ENCODE measurements at places on chromosomes 5 and 9.
A peak's percentile ranks its signal among the peaks of the same experiment; 100 is the strongest.

GRCh38 chr5:96822686-96823459 is 15.1 kb upstream of the ERAP1 start:
- DNase-seq = no peak

- no peak for DNase-seq
Observed at GRCh38 chr5:206927-207536, 10.9 kb downstream of the CCDC127 start.

DNA sequence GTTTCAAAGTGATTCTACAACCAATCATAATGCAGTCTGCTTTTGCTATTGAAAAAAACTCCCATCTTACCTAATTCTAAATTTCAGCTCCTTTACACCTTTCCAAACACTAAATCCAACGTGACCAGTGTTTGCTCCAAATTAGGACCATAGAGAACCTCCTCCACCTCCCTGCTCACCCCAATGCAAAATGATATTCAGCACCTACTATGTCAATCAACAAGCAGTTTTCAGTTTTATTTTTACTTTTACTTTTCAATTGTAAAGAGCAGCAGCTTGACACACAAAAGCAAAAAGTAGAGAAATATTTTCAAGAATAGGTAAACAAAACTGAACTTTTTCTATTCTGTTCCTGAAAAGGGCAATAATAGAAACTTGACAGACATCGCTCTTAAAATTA is 3.4 kb downstream of the FAM13B start:
- DNase-seq = no peak

DNA sequence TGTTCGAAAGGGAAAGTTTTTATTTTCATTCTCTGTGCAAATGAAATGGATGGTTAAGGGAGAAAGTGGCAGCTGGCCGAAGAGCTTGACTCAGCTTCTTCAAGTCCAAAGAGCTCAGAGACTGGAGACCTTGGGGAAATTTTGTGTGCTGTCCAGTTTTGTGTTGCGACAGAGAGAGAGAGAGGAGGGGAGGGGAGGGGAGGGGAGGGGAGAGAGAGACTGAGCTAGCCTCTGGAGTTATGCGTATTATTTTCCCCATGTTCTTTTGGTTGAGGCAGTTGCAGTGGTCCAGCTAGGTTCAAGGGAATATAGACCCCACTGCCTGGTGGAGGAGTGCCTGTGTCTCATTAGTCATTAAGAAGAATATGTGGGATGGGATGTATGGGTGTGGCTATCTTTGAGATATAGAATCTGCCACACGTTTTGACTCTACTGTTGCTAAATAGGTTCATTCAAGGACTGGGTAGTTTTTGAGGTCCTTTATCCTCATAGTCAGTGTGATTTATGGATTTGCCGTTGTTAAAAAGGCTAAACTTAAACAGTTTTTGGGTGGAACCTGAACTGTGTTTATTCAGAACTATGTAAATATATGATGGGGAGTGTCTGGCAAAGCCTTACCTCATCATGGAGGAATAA is 69.7 kb downstream of the ARHGAP26 start:
- no peak for DNase-seq

DNA sequence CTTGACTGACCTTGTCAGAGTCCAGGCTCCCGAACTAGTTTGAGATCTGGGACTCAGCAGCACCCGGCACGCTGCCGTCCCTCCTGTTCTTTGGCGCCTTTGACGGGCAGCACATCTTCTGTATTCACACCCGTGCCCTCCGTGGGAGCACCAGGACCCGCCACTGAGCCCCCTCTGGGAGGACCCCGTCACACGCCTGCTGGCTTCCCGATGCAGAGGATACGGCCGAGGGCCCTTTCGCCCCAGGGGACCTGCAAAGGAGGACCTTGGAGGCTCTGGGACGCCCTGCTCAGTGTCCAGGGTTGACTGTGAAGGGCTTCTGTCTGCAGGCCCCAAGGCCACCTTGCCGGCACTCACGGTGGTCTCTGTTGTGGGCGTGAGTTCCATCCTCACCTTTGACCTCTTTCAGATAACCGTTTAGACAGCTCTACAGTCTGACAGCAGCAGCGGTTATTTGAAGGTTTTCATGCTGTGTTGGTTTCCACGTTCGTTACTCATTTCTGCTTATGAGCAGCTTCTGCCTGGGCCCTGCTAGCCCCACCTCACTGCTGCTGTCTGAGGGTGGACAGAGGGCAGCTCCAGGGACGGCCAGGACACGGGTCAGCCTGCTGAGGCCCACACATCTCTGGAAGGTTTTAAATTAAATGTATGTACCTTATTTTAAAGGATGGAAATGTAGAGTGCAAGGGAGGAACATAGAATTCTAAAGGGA is 12.6 kb upstream of the EXOC3 start:
- DNase-seq = no peak

- DNase-seq = no peak
Observed at GRCh38 chr9:33241298-33241697, 1.3 kb downstream of the SPINK4 start.

GRCh38 chr9:5949103-5949699 is 58.5 kb downstream of the MLANA start:
- peak; percentile 15 for DNase-seq

DNA sequence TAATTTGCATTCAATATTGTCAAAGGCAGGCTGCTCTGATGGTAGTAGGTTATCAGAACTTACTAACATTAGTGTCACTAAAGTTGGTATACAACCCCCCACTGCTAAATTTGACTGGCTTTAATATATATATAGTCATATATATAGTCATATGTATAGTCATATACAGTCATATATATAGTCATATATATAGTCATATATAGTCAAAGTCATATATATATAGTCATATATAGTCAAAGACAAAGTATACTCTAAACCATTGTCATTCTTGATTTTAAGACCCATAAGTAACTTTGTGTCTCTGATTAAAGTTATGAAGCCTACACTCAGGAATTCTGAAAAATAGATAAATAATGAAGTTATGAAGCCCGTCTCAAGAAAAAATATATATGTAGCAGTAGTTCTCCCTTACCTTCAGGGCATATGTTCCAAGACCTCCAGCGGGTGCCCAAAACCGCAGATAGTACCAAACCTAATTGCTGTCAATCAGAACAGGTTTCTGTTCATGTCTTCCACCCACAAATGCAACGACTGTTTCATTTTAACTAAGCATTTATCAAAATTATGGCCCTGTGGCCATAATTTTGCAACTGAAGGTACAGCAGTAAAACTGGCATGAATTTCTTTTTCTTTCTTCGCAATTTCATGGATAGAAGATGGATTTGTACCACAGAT is 40.1 kb downstream of the TRPM6 start:
- DNase-seq = no peak

DNA sequence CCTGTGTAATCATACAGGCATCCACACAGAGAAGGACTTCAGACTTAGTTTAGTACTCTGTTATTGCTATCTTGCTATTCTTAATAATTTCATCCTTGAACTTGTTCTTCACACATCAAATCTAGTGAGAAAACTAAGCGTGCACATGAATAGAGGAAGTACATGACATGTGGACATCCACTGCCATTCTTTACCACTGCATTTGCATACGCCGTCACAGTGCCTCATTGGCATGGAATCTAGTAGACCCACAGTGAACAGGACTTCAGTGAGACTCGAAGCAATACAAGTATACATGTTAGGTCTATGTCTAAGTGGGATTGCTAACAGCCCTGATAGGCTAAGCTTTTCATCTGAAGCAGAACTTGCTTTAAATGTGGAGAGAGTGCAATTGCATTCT is 592.1 kb downstream of the TLE4 start:
- DNase-seq = no peak
